Glutamatergic neuron (in vitro differentiated cells): ENCODE measurements at places on chromosomes 3 and 15.

DNA sequence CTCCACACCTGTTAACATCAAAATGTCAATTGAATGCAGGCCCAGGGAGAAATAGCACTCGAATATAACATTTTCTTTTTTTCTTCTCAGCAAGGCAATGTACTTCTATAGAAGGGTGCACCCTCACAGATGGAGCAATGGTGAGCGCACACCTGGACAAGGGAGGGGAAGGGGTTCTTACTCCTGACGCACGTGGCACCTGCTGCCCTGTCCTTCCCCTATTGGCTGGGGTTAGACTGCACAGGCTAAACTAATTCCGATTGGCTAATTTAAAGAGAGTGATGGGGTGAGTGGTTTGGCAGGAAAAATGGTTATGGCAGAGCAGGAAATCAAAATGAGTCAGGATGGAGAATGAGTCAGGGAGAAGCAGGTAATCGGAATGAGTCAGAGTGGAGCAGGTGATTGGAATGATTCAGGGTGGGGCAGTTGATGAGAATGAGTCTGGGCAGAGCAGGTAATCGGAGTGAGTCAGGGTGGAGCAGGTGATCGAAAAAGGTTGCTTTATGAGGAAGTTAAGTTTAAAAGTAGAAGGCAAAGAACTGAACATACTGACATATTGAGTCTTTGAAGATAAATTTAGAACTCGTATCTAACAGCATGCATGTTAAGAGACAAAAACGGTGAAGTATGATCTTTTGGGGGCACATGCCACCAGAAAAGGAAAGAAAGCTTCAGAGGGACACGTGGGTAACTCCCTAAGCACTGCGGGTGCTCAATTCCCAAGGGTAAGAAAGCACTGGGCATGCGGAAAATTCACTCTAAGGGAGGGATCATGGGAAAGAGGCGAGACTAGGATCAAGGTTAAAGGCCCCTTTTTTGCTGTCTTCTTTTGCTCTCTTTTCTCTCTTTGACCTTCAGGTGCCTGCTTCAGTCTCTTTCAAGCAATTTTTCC lies 72.9 kb upstream of the GALNT15 start:
- no peak for DNase-seq

DNA sequence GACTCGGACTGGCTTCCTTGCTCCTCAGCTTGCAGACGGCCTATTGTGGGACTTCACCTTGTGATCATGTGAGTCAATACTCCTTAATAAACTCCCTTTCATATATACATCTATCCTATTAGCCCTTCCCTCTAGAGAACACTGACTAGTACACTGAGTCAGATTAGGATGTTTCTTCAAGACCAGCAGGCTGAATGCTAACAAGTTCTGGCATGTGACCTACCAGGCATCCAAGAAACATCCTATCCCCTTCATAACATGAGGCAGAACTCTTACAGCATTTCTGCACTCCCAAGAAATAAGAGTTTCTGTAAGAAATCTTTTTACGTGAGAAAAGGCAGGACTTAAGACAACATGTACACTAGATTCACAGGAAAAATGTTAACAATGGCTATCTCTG lies 9.3 kb downstream of the CFAP92 start:
- no peak for DNase-seq

- no peak for DNase-seq
Observed at GRCh38 chr3:98705694-98706093, 57.4 kb upstream of the ST3GAL6 start.

DNA sequence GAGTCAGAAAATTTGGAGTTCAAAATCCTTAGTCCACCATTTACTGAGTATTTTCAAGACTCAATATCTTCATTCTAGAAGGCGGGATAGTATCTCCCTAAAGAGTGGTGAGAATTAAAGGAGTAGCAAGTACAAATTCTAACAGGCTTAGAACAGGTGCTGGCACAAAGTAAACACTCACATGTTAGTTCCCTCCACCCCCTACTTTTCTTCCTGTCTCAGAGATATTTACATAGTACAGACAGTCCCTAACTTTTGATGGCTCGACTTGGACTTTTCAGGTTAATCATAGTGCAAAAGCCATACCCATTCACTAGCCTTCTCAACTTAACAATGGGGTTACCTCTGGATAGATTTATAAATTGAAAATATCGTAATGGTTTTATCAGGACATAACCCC lies 476.2 kb upstream of the RASGRP1 start:
- no peak for DNase-seq

DNA sequence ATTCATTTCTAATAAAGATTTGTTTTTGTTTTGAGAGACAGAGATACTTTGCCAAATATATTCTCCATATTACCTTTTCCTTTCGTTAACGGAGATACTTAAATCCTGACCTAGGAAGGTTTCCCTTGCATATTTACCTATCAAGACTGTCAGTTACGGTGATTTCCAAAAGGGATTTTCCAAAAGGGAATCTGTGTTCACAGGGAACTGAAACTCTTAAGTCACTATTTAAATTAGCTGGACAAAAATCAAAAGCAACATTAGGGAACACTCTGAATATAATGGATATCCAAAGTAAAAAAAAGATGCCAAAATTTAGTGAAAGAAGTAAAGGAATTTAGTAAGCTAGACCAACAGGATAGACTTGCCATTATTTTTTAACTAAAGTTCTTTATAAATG lies 576 bp downstream of the LRRFIP2 start:
- DNase-seq = no peak

DNA sequence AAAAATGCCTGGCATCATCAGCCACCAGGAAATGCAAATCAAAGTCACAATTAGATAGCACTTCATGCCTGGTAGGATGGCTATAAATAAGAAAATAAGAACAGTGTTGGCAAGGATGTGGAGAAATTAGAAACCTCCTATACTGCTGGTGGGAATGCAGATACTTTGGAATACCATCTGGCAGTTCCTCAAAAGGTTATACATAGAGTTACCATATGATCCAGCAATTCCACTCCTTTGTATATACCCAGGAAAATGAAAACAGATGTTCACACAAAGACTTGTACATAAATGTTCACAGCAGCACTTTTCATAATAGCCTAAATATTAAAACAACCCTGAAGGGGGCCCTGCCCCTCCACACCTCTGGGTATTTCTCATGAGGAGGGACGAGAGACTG lies 13.7 kb downstream of the ACSBG1 start:
- DNase-seq = no peak
